ENCODE measurements at places on chromosomes 1 and 21.

DNA sequence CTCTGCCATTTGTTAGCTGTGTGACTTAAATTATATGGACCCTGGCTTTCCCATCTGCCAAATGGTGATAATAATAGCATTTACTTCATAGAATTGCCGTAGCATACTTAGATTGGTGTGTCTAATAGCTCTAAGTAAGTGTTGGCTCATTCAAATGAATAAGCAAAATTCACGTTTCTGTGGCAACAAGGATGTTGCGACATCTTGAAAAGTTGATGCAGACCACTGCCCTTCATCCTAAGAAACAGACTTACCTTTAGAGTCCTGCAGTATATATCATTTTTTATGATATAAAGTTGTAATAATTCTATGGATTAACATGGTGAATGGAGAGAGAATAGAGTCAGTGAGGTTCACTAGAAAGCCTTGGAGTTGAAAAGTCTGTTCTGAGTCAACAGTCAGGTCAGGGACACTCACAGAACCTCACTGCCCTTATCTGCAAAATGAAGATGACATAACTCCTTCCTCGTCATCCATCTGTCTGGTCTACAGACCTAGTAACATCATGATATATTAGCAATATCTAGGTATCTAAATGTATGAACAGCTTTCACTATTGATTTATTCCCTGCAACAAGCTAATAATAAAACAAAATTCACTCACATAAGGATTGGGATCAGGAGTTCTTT lies 167.3 kb upstream of the C8B start:
- no peak for DNase-seq

- DNase-seq, result peak; percentile 18
Measured at GRCh38 chr21:33028773-33029384, 3.1 kb downstream of the OLIG2 start.

DNA sequence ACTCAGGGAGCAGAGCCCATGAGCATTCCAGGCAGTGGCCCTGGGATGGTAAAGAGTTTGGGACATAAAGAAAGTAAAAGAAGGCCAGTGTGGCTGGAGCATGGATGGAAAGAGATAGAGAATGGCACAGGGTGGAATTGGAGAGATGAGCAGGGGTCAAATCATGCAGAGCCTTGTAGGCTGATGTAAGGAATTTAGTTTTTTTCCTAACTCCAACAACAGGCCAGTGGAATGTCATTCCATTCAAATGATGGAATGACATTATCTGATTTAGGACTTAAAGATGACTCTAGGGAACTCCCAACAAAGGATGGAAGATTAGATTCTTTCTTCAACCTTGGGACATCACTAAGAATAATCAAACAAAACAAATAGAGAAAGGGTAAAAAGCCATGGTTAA lies 12.8 kb upstream of the S100A2 start:
- DNase-seq, result no peak

DNA sequence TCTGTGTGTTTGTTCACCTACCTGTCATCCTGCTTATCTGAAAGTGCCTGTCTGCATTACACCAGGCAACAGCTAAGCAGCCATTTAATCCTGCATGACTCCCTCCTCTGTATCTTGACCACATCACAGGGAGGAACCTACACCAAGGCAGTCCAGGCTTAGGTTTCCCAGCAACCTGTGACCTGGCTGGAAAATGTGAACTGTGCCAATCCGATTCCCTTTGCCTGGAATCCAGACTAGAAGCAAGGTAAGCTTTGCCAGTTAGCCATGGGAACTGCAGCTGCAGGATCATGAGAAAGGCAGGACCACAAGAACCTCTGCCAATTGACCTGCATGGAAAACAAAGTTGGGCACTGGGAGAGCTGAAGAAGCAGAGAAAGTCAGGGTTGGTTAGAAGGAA lies 6.3 kb upstream of the ATP1B1 start:
- DNase-seq, result no peak

GRCh38 chr1:33609739-33610138 lies 137.3 kb downstream of the ZSCAN20 start:
- no peak for DNase-seq

- no peak for DNase-seq
Measured at GRCh38 chr1:205582471-205583291, 49.1 kb downstream of the ELK4 start.

GRCh38 chr1:69058454-69058853 lies 509.3 kb upstream of the LRRC7 start:
- DNase-seq, result no peak

DNA sequence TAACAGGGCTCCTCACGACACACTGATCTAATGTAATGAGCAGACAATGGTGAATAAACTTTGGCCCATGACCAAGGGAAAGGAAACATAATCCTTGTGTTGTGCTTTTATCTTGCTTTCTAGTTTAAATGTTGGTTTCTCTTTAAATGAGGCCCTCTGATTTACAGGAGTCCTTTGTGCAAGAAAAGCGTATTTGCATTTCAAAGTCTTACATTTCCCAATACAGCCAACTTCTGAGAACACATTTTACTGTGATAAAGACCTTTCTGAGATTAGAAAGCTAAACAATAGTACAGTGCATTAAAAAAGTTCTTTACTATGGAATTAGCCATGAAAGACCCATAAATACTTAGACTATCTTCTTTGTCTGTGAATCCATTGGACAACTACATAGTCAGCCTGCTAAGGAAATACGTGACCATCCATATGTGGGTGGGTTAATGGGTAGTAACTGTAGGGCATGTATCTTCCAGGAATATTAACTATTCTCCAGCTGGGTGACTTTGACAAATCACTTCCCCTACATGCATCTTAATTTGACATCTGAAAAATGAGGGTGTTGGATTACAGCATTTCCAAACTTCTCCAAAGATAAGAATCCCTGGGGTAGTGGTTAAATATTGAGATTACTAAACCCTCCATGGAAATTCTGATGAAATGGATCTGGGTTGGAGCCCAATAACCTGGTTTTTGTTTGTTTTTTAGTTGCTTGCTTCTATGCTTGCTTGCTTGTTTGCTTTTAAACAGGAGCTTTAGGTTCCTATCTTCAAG lies 50.3 kb upstream of the USP1 start:
- no peak for DNase-seq

DNA sequence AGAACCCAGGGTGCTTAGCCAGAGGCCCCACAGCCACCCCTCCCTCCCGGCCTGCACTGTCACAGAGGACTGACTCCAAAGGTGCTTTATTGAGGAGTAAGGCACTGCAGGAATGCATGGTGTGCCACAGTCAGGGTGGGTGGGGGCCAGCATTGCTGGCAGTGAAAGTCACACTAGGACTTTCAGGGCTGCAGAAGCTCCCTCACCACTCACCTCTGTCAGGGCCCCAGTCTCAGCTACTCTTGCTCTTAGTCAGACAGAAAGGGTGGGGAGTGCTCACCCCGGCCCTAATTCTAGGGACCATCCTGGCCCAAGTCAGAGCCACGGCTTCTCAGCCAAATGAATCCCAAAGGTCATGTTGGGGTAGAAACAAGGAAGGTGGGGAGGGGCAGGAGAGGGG lies 19.4 kb downstream of the KNCN start:
- DNase-seq, result no peak

DNA sequence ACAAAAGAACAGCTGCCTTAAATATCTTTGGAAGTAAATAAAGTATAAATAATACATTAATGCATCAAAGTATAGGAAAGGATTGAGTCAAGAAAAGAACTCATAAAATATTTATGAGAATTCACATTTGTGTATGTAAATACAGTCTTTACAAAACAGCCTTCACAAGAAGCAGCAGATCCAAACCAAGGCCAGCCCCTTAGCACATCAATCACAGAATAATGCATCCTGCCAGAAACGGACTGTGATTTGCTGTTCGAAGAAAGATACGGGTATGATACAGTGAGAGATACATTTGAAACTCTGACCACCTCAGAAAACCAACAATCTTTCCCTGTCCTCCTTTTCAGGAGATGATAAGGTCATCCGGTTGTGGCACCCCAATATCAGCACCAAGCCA lies 70.9 kb downstream of the WDR64 start:
- no peak for DNase-seq

GRCh38 chr21:14751602-14752344 lies 205.7 kb upstream of the SAMSN1 start:
- no peak for DNase-seq

GRCh38 chr1:243686159-243686558 lies 163.9 kb downstream of the AKT3 start:
- DNase-seq, result no peak

- DNase-seq, result no peak
Measured at GRCh38 chr1:110341146-110341871, 2.1 kb downstream of the RBM15 start.

All from stimulated activated CD4-positive, alpha-beta T cell treated with anti-CD3 and anti-CD28 coated beads, Interleukin-2, amount 100 ng/mL, for 48 hours (primary cell).